IMR-90 (cell line): ENCODE measurements at places on chromosomes 3 and 15. TPM values are rescaled to one million over a fixed set of nuclear protein-coding genes. Genes with fewer than 3 reads are reported as not detected.
A peak's percentile ranks its signal among the peaks of the same experiment; 100 is the strongest.

- DNase-seq: peak; percentile 19
Observed at GRCh38 chr3:132749786-132750185, 27.6 kb upstream of the NPHP3 start.

GRCh38 chr3:194205675-194206133, 69.8 kb downstream of the HES1 start:
- DNase-seq: no peak

GRCh38 chr3:152100491-152101132, 168.1 kb upstream of the MBNL1 start:
- DNase-seq: no peak

DNA sequence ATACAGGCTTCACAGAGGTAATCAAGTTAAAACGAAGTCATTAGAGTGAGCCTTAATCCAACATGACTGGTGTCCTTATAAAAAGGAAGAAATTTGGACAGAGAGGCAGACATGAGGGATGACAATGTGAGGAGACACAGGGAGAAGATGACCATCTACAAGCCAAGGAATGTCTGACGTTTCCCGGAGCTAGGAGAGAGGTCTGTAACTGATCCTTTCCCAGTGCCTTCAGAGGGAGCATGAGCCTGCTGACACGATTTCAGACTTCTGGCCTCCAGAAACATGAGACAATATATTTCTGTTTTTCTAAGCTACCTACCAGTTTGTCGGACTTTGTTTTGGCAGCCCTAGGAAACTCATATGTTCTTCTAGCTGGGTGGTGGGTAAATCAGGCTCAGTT, 15.1 kb downstream of the TM4SF1 start:
- no peak for DNase-seq

DNA sequence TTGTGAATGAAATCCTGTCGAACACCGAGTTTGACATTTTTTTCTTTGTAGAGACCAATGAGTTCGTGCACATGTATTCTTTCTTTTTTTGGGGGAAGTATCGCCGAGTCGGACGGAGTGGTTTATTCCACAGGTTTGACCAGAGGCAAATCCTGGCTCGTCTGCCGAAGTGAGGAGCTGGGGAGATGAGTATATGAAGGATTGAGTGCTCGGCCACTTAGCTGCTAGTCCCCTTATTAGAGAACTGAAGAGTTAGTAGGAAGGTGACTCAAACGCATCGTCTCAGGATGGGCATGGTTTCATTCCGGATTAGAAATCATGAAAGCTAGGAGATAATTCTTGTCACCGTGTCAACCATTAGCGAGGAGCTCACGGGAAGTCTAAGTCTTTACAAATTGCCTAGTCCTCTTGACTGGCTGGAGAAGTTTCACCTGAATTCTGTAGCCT, 154.7 kb upstream of the GOLIM4 start:
- peak; percentile 6 for DNase-seq

GRCh38 chr15:75694241-75695182, 18.1 kb downstream of the CSPG4 start:
- peak; percentile 99 for DNase-seq

DNA sequence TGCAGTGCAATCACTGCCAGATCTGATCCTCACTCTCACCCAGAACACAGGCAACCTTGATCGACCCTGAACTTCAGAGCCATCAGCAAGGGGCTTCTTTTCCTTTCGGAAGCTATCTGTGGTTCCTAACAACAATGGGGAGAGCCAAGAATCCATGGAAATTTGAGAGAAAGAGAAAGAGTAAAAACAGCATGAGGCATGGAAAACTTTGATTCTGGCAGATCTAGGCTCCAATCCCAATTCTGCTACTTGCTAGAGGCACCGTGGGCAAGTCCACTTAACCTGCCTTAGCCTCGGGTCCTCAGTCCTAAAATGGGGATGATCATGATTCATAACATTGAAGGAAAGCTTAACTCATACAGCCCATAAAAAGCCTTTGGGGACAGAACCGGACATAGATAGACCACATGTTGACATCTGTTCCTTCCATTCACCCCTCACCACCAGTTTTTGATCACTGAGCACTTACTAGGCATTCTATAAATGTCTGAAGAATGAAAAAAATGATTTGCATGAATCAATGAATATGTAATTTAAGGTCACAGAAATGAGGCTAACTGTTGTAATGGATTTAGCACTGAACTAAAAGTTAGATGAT, 605.7 kb upstream of the CFAP20DC start:
- DNase-seq: no peak

DNA sequence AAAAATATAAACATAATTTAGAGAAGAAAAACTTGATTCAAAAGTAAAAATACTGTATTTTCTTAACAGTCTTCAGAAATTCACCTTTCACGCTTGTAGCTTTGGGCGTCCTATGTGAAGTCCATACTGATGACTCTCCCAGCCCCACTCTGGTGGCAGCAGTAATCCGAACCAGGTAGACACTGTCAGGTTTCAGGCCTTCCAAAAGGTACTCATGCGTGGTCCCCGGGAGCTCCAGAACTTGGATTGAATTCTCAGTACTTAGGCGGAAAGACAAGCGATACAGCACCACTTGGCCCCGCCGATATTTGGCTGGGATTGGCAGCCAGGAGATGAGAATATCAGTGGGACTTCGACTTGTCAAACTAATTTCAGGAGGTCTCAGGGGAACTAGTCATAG, 69.7 kb downstream of the PRTG start:
- DNase-seq: no peak

DNA sequence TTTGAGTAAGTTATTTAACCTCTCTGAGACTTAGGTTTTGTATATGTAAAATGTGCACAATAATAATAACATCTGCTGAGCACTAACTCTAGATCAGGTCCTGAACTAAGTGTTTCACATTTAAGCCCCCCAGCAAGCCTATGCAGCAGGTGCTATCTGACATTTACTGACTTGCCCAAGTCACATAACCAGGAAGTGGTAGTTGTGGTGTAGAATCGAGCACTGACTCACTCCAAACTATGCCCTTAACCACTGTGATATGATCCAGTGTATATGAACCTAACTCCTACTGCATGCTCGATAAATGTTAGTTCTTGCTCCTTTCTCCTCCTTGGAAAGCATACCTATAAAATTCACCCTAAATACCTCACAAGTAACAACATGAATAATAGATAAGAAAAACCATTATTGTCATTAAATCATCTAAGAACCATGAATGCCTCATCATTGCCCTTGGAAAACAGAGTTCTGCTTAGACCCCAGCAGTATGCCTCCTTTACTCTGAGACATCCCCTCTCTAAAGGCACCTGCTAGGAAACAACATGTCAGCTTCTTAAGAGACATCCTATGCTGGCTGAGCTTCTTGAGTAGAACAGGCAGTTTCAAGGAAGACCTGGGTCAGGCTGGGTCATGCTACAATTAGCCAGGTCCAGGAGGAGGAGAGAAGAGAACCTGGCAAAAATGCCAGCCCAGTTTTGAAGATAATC, 3.0 kb upstream of the SHC4 start:
- peak; percentile 93 for DNase-seq

- no peak for DNase-seq
Observed at GRCh38 chr3:9600597-9600996, 47.0 kb upstream of the LHFPL4 start.

DNA sequence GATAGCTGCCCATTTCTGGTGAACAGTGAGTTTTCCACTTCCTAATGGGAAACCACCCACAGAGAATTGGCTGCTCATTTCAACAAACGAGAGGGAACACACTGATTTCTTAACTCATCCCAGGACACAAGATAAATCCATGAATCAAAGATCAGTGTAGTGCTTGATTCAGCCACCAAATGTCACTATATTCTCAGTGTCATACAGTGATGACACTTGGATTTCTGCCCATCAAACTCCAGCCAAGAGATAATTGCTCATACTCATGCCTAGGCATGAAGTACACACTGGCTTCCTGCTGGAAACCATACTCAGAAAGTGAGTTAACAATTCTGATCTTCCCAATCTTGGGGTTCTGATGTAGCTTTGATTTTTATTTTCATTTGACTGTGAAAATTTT, 35.4 kb upstream of the GRM7 start:
- DNase-seq: no peak

- peak; percentile 35 for DNase-seq
Observed at GRCh38 chr3:188434594-188434993, 280.6 kb downstream of the LPP start.

DNA sequence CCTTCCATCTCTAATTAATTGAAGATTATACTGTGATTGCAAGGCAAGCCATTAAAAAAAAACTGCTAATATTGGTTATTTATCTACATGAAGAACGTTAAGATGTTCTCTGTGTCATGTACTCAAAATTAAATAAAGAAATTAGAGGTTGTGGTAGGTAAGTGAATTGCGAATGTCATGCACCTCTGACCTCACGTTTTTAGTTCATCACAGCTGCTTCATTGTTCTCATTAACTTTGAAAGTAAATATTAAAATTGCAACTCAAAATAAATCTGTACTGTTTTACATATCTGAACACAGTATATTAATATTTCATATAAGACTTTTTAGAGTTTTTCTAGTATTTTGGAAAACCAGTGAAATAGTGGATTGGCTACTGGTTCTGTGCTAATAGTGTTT, 94.0 kb downstream of the KLHL25 start:
- no peak for DNase-seq

DNA sequence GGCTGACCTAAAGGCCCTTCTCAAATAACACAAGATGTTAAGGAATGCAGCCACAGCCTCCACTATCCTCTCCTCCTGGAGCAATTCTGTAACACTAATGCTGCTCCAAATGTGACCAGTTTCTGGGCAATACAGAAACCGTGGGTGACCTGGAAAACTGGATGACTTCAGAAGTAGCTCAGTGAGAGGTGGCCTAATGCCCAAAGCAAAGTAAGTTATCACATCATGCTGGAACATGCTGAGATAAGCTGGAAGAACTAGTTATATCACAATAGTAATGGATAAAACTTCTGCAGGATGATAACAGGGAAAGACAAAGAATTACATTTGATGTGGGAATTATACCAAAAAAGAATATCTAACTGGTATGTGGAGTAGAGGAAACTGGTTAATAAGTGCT, 72.0 kb downstream of the DHX30 start:
- DNase-seq: peak; percentile 27

DNA sequence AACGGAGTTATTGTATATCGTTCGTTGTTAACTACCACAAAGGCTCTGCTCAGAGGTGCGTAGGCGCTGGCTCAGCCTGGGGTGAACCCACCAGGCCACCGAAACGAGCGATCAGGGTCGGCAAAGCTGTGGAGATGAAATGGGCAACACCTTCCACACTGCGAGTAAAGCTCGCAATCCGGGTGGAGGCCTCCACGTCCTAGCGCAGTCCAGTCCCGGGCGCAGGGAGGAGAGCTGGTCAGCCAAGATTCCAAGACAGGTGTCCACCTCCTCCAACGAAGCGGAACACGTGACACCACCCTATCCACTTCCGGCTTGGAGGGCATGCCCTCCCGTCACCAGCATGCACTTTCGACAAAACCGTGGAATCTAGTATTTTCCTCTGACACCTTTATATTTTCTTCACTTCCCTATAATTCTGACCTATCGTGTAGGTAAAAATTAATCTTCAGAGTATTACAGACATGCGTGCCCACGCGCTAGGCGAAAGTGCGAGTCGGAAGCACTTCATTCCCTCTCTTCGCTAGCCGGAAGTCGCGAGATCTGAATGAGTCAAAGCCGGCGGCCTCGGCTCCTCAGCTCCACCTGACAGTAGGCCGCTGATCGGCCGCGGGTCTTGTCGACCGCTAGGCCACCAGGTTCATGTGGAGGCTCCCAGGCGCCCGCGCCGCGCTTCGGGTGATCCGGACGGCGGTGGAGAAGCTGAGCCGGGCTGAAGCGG, at the start of gene PDE12:
PDE12 (plus strand) TSS at position 537 of the 721 bp plus-strand sequence; CDS start at position 643, 106 bp downstream.
- peak; percentile 91 for DNase-seq

GRCh38 chr3:35966629-35967464, 327.5 kb downstream of the ARPP21 start:
- no peak for DNase-seq

GRCh38 chr15:67611370-67612369, 69.2 kb downstream of the MAP2K5 start:
- DNase-seq: peak; percentile 69

- DNase-seq: peak; percentile 90
Observed at GRCh38 chr15:89888214-89888804, 5.5 kb downstream of the AP3S2 start.

RASA2 gene
- total RNA-seq: 14.0 and 22.5 TPM in 2 replicates

ZNF80 gene
- not detected in 2 replicates for total RNA-seq

PRR20G gene
- total RNA-seq: not detected in 2 replicates

ATP13A5 gene
- total RNA-seq: not detected in 2 replicates

ZNF860 gene
- total RNA-seq: 0.18 and 0.56 TPM in 2 replicates

OTOL1 gene
- not detected in 2 replicates for total RNA-seq

MORC1 gene
- total RNA-seq: not detected in 2 replicates

RAD51 gene
- total RNA-seq: 7.8 and 8.4 TPM in 2 replicates
